ENCODE measurements at places on chromosomes 2 and 18. TPM values are rescaled to one million over a fixed set of nuclear protein-coding genes. Genes with fewer than 3 reads are reported as not detected.

Gene PRKAG3
- total RNA-seq, result not detected

Gene SPEG
- total RNA-seq, result 0.80 TPM

Gene TMEFF2
- 0.07 TPM for total RNA-seq

Gene SPOPL
- total RNA-seq, result 25.9 TPM

Gene TSGA10
- total RNA-seq, result 2.7 TPM

Gene MAP2
- total RNA-seq, result 24.5 TPM

Data from thoracic aorta endothelial cell (primary cell).